ENCODE measurements at places on chromosomes 1 and 21. TPM values are rescaled to one million over a fixed set of nuclear protein-coding genes. Genes with fewer than 3 reads are reported as not detected.

SYT14 gene
- total RNA-seq, result 0.10 TPM

RHBDL2 gene
- total RNA-seq, result 1.9 TPM

MYCBP gene
- total RNA-seq, result 18.4 TPM

OLFM3 gene
- not detected for total RNA-seq

WARS2 gene
- 4.9 TPM for total RNA-seq

TRIM17 gene
- total RNA-seq, result not detected

DLGAP3 gene
- 0.22 TPM for total RNA-seq

SFPQ gene
- total RNA-seq, result 183 TPM

LINGO4 gene
- total RNA-seq, result not detected

ELF3 gene
- 195 TPM for total RNA-seq

PLA2G4A gene
- total RNA-seq, result 9.2 TPM

CD1C gene
- total RNA-seq, result not detected

FMOD gene
- total RNA-seq, result not detected

VTCN1 gene
- 0.06 TPM for total RNA-seq

KIF14 gene
- total RNA-seq, result 7.1 TPM

CD1D gene
- not detected for total RNA-seq

S100A14 gene
- 0.24 TPM for total RNA-seq
